ENCODE measurements at places on chromosomes 16 and 17.
A peak's percentile ranks its signal among the peaks of the same experiment; 100 is the strongest.

DNA sequence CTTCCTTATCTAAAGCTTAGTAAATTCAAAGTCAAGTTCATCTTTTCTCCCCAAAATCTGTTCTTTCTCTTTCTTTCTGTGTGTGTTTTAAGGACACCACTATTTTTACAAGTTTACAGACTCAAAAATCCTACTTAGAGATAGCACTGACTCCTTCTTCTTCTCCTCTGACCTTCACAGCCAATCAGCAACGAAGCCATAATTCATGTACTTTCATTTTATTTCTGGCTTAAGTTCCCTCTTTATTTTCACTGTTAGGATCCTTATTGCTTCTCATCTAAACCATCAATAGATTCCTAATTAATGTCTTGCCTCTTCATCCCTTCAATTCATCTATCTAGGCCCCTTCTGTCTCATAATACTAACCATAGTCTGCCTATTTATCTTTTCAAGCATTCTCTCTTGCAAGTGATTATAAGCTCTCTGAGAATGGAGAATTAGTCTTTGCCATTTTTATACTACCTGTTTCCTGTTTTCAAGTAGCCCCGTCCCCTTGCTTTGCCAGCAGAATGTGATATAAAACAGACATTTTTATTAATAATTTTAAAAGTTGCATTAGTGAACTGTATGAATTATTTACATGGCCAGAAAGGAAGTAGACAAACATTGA, 27.0 kb downstream of the CDC27 start:
- H3K27me3 ChIP-seq: no peaks in the 10 kb centered on the region
- H3K4me1 ChIP-seq: no peaks in the 10 kb centered on the region
- H3K27ac ChIP-seq: no peak overlapping the region
- no peak overlapping the region for H3K4me3 ChIP-seq
- no peak for DNase-seq

- H3K27me3 ChIP-seq: peaks cover 4% of the 10 kb centered on the region
- no peak overlapping the region for H3K27ac ChIP-seq
- H3K36me3 ChIP-seq: no peaks in the 10 kb centered on the region
- H3K4me1 ChIP-seq: no peaks in the 10 kb centered on the region
- no peak overlapping the region for H3K4me3 ChIP-seq
Observed at GRCh38 chr17:73533127-73533526, 111.1 kb downstream of the SDK2 start.

GRCh38 chr16:11691771-11692170, 23.5 kb downstream of the SNN start:
- DNase-seq: no peak
- H3K4me3 ChIP-seq: no peak overlapping the region
- no peaks in the 10 kb centered on the region for H3K4me1 ChIP-seq
- H3K36me3 ChIP-seq: peaks cover 71% of the 10 kb centered on the region
- no peak overlapping the region for H3K27ac ChIP-seq
- H3K27me3 ChIP-seq: no peaks in the 10 kb centered on the region

DNA sequence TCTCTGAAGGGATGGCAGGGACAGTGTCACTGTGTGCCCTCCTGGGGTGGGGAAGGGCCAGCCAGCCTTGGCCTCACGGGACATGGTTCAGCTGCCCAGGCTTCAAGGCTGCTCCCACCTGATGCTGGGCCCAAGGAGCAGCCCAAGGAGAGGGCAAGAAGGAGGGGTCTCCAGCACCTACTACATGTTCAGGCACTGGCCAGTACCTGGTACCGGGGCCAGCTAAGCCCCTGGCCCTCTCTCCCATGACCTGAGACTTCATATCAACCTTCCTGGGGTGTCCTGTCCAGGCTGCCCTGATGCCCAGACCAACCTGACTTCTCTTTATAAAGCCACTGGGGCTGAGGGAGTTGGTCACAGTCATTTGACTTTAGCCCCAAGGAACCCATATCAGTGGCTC, 1.3 kb downstream of the USH1G start:
- H3K27ac ChIP-seq: no peak overlapping the region
- H3K4me1 ChIP-seq: peaks cover 22% of the 10 kb centered on the region
- no peaks in the 10 kb centered on the region for H3K36me3 ChIP-seq
- no peak for DNase-seq

GRCh38 chr16:58377932-58378331, 14.3 kb upstream of the GINS3 start:
- no peak for DNase-seq
- H3K4me1 ChIP-seq: no peaks in the 10 kb centered on the region
- H3K4me3 ChIP-seq: no peak overlapping the region
- H3K27me3 ChIP-seq: peaks cover 5% of the 10 kb centered on the region
- H3K36me3 ChIP-seq: no peaks in the 10 kb centered on the region
- H3K27ac ChIP-seq: no peak overlapping the region

DNA sequence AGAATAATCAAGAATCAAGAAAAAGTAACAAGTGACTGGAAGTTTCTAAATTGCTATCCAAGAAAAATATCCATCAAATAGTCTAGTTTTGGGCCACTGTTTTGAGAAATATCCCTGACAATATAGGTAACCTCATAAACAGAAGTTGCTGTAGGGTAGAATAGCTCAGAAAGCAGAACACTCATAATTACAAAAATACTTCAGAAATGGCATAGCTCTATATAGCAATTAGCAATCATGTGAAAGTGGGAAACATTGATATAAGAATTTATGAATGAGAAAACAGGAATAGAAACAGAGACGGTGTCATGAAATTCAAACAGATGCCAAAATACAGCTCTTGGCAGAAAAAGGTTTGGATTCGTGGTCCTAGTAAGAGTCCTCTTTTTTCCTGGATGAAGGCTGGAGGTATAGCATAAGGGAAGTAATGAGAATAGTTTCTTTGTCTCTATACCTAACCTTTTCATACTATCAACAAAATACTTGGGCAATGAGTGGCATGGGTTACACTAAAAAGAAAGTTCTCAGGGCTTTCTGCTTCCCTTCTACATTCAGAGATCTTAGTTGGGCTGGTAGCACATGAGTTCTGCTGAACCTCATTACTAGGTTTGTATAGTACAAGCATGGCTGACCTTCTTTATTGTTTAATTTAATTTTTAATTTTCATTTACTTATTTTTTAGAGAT, 33.5 kb downstream of the SPAG9 start:
- no peaks in the 10 kb centered on the region for H3K4me1 ChIP-seq
- DNase-seq: no peak
- H3K4me3 ChIP-seq: no peak overlapping the region
- no peak overlapping the region for H3K27ac ChIP-seq

GRCh38 chr17:43224146-43224705, 4.2 kb downstream of the CCDC200 start:
- H3K27ac ChIP-seq: no peak overlapping the region
- H3K36me3 ChIP-seq: peaks cover 40% of the 10 kb centered on the region
- H3K4me3 ChIP-seq: no peak overlapping the region
- H3K27me3 ChIP-seq: no peaks in the 10 kb centered on the region
- DNase-seq: no peak

DNA sequence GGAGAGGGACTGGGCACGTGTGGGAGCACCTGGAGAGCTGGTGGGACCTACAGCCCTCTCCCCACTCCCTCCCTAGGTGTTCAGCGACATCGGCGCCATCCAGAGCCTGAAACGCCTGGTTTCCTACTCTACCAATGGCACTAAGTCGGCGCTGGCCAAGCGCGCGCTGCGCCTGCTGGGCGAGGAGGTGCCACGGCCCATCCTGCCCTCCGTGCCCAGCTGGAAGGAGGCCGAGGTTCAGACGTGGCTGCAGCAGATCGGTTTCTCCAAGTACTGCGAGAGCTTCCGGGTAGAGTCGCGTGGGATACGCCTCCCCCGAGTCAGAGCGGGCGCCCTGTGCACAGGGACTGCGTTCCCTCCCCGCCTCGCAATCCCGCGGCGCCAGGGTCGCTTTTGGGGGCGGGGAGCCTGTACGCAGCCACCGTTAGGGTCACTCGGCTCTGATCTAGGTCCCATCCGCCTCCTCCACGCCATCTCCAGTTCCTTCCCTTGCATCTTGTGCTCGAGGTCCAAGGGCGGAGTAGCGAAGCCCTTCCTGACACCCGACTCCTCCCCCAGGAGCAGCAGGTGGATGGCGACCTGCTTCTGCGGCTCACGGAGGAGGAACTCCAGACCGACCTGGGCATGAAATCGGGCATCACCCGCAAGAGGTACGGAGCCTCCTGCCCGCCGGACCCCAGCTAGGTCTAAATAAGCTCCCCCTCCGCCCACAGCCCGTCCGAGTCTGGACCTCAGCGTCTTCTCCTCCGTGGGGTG, 13.0 kb downstream of the SARM1 start:
- peaks cover 45% of the 10 kb centered on the region for H3K4me1 ChIP-seq
- peak overlapping the region; percentile 64 for H3K4me3 ChIP-seq
- peak; percentile 76 for DNase-seq
- peaks cover 12% of the 10 kb centered on the region for H3K36me3 ChIP-seq
- H3K27ac ChIP-seq: peak overlapping the region; percentile 83
- H3K27me3 ChIP-seq: peaks cover 8% of the 10 kb centered on the region

DNA sequence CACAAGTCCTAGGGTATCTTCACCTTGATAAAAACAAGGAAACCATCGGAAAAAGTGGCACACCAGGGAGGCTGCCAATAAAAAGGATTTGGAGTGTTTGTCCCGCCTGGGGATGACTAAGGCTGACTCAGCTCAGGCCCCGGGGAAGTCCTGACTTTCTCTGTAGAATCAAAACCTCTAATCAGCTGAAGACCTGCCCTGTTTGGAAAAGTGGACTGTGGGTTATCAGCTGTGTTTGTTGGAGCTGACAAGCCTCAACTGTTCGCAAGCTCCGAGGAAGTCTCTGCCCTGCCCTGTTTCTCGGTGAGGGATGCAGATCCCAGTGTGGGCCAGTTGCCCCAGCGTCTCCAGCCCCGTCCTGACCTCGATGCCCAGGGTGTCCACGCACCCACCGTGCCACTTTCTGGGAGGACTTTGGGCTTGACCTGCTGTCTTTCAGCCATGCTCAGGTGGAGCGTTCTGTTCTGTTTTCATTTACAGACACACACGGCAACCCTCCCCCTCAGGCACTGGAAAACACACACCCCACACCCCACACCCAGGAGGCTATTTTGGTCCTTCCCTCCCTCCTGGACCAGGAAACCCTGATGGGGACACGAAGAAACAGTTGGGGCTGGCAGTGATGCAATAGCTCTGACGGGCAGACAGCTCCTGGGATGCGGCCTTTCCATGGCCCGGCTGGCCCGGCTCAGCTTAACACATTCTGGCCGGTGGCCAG, 27.6 kb upstream of the PITPNA start:
- peaks cover 48% of the 10 kb centered on the region for H3K36me3 ChIP-seq
- no peaks in the 10 kb centered on the region for H3K27me3 ChIP-seq
- H3K27ac ChIP-seq: peak overlapping the region; percentile 75
- no peak overlapping the region for H3K4me3 ChIP-seq
- DNase-seq: peak; percentile 89

DNA sequence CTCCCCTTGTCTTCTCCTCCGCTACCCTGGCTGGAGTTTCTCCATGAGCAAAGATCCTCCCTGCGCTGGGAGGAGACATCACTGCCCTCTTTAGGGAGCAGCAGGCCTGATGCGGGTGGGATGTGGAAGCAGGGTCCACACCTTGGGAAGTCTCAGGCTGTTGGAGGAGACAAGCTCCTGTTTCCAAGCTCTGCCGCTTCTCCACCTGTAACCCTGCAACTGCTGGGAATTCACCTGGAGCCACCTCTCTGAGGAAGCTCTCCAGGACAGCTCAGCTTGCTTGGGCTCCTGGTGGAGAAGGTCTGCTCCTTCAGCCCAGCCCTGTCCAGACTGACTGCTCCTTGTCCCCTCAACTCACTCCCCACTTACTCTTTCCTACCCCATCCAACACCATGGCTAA, 14.8 kb upstream of the C17orf107 start:
- H3K27me3 ChIP-seq: no peaks in the 10 kb centered on the region
- no peak overlapping the region for H3K4me3 ChIP-seq
- no peak for DNase-seq

GRCh38 chr17:33460781-33461450, 167.8 kb upstream of the ASIC2 start:
- DNase-seq: no peak
- H3K27me3 ChIP-seq: peaks cover 3% of the 10 kb centered on the region
- H3K4me1 ChIP-seq: no peaks in the 10 kb centered on the region
- no peak overlapping the region for H3K4me3 ChIP-seq
- H3K36me3 ChIP-seq: no peaks in the 10 kb centered on the region

DNA sequence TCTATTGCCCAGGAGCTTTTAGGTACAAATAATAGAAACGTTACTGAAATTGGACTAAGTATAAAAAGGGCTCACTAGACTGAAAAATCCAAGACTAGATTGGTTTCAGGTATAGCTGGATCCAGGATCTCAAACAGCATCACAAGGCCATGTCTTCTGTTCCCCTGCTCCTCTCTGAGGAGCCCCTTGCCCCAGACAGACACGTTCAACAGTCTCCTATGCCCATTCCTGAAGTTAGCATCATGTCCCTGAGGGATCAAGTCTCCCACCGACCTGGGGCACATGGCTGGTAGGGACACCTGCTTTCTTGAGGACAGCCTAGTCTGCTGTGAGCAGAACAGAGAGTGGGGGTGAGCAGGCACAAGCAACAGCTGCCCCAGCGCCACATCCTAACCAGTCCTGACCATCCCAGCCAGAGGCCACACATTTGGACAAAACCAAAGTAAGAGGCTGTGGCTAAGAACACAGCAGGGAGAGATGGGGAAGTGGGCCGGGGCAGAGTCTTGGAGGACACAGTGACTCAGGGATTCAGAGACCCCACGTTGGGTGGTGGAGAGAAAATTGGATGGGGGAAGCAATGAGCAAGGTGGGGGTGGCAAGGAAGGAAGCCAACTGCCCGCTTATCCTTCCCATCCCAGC, 10.5 kb upstream of the MMP2 start:
- no peak overlapping the region for H3K4me3 ChIP-seq
- DNase-seq: no peak
- H3K4me1 ChIP-seq: no peaks in the 10 kb centered on the region
- H3K27me3 ChIP-seq: peaks cover 4% of the 10 kb centered on the region

DNA sequence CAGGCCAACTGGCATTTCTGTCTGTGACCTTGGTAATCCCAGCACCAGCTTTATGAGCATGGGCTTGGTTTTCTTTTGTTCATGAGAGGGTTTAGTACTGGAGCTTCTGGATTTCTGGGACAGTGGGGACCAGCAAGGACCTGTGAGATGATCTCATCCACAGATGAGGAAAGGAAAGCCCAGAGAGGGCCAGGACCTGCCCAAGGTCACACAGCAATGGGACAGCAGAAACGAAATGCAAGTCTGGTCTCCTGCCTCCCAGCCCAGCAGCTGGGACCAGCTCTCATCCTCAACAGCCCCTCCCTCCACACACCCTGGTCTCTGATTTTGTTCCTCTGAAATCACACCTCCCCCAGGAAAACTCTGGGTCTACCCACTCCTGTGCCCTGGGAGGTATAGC, 7.2 kb downstream of the SPPL2C start:
- H3K4me1 ChIP-seq: no peaks in the 10 kb centered on the region
- peaks cover 12% of the 10 kb centered on the region for H3K27me3 ChIP-seq
- H3K4me3 ChIP-seq: no peak overlapping the region
- no peak for DNase-seq
- no peaks in the 10 kb centered on the region for H3K36me3 ChIP-seq
- no peak overlapping the region for H3K27ac ChIP-seq

GRCh38 chr16:30989469-30990047, 4.6 kb downstream of the HSD3B7 start:
- peaks cover 15% of the 10 kb centered on the region for H3K36me3 ChIP-seq
- no peak overlapping the region for H3K27ac ChIP-seq
- no peaks in the 10 kb centered on the region for H3K27me3 ChIP-seq

Data from large intestine (tissue), 12 donors.